ENCODE measurements at places on chromosomes 2 and 18. TPM values are rescaled to one million over a fixed set of nuclear protein-coding genes. Genes with fewer than 3 reads are reported as not detected.

The RAPGEF4 gene
- total RNA-seq = 10.9 TPM

The RSAD2 gene
- total RNA-seq = 3.2 TPM

The UBXN4 gene
- total RNA-seq = 75.8 TPM

The FSHR gene
- total RNA-seq = 0.29 TPM

The BCL2 gene
- total RNA-seq = 10.1 TPM

The NTSR2 gene
- 0.24 TPM for total RNA-seq

The C2orf92 gene
- total RNA-seq = 3.9 TPM

The HOXD8 gene
- 1.2 TPM for total RNA-seq

The SP9 gene
- total RNA-seq = not detected

The RELCH gene
- 14.7 TPM for total RNA-seq

The FBLN7 gene
- total RNA-seq = 1.1 TPM

The TOGARAM2 gene
- 24.8 TPM for total RNA-seq

The MC5R gene
- total RNA-seq = not detected

The OTOS gene
- total RNA-seq = not detected

The POTEJ gene
- total RNA-seq = not detected

The TRABD2A gene
- total RNA-seq = 1.3 TPM

The NAT8 gene
- total RNA-seq = not detected

The ZNF512 gene
- total RNA-seq = 20.8 TPM

- DNase-seq = no peak
Measured at GRCh38 chr2:85057226-85057962, 75.8 kb upstream of the TCF7L1 start.

GRCh38 chr2:25548601-25549000, 124.8 kb downstream of the DTNB start:
- DNase-seq = no peak

GRCh38 chr18:67142604-67143003, 373.9 kb downstream of the DSEL start:
- no peak for DNase-seq

- no peak for DNase-seq
Measured at GRCh38 chr2:160111951-160112798, 49.8 kb upstream of the PLA2R1 start.

GRCh38 chr2:10680214-10680613, 9.6 kb downstream of the NOL10 start:
- no peak for DNase-seq

- DNase-seq = no peak
Measured at GRCh38 chr2:218485986-218486667, 67.2 kb downstream of the VIL1 start.

DNA sequence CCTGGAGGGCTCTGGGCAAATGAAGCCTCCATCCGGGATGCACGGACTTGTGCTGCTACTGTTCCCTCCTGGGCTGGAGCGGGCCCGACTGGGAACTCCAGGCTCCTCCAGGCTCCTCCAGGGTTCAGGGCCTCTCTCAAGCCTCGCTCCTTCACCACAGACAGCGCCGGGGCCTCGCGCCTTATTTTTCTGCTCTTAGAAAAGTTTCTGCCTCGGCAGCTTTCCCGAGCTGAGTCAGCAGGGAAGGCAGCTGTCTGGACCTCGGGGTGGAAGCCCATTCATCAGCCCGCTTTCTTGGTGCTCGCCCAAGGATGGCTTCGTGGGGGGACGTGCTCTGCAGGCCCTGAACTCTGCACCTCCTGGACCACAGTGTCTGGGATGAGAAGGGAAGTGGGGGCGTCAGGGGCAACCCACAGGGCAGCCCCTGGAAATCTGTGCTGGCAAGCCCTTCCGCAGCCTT, 12.9 kb upstream of the TEX51 start:
- no peak for DNase-seq

GRCh38 chr2:186138845-186139244, 347.2 kb upstream of the ZC3H15 start:
- no peak for DNase-seq

GRCh38 chr18:74861154-74861553, 263.5 kb downstream of the ZNF407 start:
- DNase-seq = no peak

- DNase-seq = no peak
Measured at GRCh38 chr2:32884346-32884745, 62.4 kb upstream of the LTBP1 start.

GRCh38 chr18:52054324-52054723, 285.7 kb upstream of the DCC start:
- DNase-seq = no peak

DNA sequence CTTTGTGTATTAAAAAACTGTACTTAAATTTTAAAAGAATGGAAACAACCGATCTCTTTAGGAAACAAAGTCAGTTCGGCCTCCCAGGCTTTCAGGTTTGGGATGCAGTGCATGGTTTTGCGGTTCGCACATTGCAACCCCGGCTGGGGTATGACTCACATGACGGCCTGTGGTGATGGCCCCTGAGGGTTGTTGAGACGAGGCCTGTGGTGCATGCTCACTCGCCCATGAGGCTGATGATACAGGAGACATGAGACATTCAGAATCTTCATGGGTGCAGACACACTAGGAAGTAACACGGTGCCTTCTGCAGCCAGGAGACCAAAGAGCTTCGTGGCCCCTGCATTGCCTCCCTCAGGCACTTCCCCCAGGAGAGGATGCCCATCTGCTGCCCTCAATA, 724.6 kb upstream of the SALL3 start:
- DNase-seq = no peak

- no peak for DNase-seq
Measured at GRCh38 chr2:104769096-104769495, 84.8 kb upstream of the POU3F3 start.

GRCh38 chr2:224401641-224402342, at the start of gene FAM124B:
Gene FAM124B, minus strand, starts transcription at chr2:224402107. Its CDS starts 339 bp downstream, at chr2:224401768.
- DNase-seq = peak; percentile 74

DNA sequence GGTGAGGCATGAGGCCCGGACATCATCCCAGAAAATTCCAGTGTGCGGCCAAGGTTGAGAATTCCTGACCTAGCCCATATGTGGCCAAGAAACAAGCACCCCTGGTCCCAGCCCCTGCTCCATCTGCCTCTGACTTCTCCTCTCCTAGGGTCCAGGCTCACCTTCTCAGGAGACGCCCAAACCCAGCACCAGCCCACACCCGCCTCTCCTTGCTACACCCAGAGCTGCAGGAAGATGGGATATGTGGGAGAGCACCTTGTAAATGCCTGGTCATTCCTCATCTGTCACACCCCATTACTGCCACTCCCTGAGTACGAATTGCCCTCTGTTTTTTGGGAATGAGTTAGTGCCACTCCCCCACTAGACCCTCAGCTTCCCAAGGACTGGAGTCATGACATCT, 7.3 kb upstream of the ATP6V1B1 start:
- DNase-seq = no peak

DNA sequence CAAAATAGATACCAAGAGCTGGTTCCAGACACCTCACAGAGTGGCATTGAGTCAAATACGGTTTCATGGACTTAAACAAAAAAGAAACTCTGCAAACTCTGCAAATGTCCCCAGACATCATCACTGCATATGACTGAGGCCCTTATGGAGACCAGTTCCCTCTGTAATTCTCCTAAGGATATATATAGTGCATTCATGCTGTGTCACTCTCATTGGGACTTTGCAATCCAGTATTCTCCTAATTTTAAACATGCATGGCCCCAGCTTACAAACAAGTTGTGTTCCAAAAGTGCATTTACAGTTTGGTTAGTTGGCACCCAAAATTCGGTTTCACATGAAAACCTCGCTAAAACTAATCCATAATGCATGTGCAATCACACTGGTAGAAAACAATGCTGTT, 18.6 kb upstream of the INO80C start:
- DNase-seq = no peak

DNA sequence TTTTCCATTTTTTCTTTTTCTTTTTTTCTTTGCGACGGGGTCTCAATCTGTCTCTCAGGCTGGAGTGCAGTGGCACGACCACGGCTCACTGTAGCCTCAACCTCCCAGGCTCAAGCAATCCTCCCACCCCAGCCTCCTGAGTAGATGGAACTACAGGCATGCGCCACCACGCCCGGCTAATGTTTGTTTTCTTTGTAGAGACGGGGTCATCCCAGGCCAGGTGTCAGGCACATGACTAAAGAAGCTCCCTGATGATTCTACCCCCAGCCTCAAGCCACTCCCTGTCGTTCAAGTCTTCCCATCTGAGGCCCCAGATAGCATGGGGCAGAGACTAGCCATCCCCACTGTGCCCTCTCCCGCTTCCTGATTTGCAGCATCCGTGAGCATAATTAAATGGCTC, 9.8 kb upstream of the FZD5 start:
- DNase-seq = no peak

- DNase-seq = no peak
Measured at GRCh38 chr2:143440411-143441012, 311.3 kb downstream of the ARHGAP15 start.

DNA sequence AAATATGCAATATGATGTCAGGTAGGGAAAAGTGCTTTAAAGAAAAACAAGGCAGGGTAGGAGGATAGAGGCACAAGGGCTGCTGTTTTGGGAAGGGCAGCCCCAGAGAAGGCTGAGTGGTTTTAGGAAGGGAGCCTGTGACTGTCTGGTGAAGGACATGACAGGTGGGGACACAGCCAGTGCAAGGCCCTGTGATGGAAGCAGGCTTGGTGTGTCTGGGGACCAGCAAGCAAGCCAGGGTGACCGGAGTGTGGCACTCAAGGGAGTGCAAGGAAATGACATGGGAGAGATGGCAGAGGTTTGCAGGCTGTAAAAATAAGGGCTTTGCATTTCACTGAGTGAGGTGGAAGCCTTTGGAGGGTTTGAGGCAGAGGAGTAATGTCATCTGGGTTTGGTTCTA, 62.0 kb downstream of the LTBP1 start:
- DNase-seq = no peak

DNA sequence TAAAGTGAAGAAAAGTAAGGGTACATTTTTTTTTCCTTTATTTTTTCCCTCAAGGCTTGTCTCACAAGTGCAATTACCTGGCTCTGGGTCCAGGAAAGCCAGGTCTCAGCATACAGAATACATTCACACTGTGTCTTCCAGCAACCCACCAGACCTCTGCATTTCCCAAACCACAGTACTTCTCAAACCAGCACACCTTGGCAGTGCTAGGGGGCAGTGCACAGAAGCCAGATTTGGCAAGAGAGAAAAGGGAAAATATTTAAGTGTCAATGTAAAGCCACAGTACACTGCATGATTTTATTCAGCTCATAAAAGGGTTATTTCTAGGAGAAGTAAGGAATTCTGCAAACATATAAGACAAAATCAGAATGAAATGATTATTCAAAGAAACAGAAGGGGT, 172.8 kb downstream of the NRXN1 start:
- no peak for DNase-seq

DNA sequence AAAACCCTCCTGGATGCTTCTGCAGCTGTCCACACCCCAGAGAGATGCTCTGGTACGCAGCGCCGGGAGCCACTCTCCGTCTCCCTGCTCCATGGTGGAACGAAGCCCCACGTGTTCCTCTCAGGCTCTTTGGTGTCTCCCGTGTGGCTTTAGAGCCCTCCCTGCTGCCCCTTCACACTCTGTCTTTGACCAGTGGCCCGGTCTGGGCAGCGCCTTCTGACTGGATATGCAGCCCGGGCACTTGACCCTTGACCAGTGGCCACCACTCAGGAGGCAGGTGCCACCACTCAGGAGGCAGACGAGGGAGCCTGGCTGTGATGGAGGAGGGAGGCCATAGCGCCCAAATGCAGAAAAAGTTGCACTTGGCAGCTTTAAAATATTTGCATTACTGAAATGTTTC, 214.5 kb upstream of the SALL3 start:
- DNase-seq = no peak

DNA sequence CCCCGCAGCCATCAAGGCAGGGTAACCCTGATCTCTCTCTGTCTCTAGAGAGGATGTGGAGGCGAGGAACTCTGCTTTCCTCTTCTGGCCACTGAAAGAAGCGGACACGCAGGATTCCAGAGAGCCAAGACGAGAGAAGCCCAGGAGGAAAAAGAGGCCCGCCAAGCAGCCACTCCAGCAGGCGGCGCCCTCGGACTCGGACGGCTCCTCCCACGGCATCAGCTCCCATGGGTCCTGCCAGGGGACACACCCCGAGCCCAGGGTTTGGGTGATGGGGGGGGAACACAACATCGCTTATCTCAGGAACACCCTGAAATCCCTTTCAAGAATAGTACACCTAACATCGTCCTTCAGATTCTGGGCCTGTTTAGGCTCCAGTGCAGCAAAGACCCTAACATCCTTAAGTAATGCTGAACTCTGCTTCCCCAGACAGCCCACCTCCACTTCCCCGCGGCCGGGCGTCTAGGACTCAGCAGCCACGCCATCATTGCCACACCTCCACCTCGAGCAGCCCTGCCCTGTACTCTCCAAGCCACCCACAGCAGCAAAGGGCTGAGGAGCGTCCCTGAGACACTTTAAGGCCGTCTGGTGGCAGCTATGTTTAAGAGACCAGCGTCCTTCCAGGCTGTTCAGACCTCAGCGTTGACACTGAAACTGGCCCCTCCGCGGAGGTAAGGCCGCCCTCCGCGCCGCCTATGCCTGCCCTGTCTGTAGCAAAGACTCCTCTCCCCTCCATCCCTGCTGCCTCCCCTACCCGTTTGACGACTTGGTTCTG, 34.3 kb upstream of the CNGA3 start:
- no peak for DNase-seq

GRCh38 chr2:156513219-156513618, 77.0 kb downstream of the GPD2 start:
- DNase-seq = no peak

GRCh38 chr2:173184031-173185004, 108.7 kb downstream of the MAP3K20 start:
- DNase-seq = peak; percentile 53

Measured in left cardiac atrium (tissue), 4 donors.